ENCODE measurements at places on chromosomes 12 and 14.

DNA sequence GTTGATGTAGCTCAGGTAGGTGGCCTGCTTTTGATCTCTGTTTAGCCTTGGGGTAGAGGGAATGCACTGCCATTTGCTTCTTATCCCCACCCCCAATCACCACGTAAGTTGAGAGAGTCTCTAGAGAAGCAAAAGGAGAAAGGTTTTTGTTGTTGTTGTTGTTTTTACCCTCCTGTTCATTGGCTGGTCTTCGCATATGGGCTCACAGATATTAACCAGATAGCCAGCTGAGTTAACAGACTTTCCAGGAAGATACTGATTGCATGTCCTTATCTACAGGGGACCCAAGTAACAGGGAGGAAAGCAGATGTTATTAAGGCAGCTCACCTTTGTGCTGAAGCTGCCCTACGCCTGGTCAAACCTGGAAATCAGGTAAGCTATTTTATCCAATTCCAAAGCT is 2.9 kb downstream of the PA2G4 start:
- DNase-seq, result no peak

DNA sequence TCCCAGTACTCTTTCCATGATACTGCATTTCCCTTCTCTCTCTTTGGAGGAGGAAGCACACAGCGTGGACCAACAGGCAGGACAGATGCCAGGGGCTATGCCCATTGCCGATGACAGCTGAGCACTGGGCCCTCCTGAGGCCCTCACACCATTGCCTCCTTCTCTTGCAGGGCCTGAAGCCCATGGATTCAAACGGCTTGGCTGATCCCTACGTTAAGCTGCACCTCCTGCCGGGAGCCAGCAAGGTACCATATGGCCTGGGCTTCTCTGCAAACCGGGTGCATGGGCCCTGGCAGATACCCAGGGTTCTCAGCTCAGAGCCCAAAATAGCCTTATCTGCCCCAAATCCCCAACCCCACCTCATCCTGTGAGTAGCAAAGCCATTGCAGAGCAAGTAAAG is 25.2 kb upstream of the OAS1 start:
- DNase-seq, result no peak

GRCh38 chr12:116613256-116613655 is 54.1 kb downstream of the MAP1LC3B2 start:
- no peak for DNase-seq

DNA sequence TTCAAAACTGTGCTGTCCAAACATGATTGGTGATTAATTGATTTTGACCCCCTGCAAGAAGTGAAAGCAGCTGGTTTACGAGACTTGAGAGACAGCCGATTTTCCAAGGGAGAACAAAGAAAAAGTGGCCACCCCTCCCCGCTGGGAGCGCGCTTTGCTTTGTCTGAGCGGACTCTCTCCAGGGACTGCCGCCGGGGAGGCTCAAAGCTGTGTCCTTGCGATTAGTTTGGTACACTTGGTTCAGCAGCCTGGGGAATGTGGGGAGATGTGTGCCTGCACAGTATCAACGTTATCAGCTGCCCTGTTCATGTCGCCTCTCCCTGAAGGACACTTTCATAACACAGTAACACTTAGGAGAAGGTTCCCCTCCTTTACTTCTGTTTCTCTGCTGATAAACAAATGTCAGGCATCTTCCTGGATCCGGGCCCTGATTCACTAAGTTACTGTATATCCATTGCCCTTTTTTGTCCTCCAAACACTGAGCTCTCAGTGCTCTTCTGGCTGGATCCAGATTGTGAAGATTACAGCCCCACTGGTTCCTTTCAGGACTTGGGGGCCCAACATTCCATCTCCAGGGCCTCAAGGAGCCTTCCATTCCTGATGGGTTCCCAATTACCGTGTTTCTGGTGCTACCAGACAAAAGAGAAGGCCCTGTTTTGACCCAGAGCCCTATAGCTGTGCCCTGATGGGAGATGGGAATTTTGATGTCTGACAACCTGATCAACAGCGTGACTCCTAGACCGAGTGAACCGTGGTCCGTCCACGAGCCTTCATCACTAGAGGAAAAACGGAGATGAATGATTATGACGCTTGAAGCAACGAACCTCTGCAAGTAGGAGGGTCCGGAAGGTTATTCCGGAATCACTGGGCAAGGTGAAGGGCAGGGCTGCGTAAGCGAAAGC is 31.7 kb upstream of the TUBA1C start:
- DNase-seq, result no peak

DNA sequence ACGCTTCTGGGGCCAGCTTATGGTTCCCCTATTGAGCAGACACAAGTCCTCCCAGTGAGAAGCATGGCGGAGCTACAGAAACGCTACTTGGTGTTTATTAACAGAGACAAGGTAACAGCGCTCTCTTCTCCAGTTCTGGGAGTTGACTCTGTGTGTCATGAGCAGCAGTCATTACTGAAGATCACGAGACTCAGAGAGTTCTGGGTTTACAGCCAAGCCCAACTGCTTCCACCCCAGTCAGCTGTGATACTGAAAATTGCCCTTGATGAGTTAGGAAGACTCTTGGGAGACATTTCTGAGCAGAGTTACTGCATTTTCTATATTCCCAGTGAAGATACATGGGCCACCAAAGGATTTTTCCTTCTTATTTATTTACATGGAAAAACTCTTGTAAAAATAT is 48.6 kb downstream of the CFAP251 start:
- no peak for DNase-seq

DNA sequence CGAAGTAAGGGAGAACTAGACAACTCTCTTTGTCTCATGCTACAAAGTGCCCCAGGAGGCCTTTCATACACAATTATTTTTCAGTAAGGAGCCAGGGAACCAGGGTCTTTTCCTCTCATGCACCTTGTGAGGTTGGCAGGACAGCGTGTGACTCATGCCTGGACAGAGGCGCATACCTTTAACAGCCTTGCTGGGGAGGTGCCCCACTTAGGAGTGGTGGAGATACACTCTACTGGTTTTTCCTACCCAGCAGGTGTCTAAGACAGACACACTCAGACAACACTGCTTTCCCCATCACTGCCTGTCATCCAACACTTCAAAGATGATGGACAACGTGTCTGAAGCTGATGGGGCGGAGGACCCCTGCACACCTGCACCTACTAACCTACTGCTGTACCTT is 49.1 kb downstream of the B4GALNT3 start:
- DNase-seq, result no peak
